NCI-H146 (cell line): ENCODE measurements at places on chromosomes 5 and 9.

DNA sequence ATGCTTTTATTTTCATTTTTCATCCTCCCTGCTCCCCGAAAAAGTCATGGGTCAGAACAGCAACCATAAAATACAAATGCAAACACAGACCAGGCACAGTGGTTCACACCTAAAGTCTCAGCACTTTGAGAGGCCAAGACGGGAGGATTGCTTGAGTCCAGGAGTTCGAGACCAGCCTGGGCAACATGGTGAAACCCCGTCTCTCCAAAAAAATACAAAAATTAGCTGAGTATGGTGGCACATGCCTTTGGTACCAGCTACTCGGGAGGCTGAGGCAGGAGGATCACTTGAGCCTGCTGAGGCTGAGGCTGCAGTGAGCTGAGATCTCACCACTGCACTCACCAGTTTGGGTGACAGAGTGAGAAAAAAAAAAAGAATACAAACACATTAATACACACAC is 60.3 kb downstream of the ARHGEF37 start:
- DNase-seq: no peak

GRCh38 chr9:74666625-74667316 is 169.6 kb downstream of the RORB start:
- no peak for DNase-seq

DNA sequence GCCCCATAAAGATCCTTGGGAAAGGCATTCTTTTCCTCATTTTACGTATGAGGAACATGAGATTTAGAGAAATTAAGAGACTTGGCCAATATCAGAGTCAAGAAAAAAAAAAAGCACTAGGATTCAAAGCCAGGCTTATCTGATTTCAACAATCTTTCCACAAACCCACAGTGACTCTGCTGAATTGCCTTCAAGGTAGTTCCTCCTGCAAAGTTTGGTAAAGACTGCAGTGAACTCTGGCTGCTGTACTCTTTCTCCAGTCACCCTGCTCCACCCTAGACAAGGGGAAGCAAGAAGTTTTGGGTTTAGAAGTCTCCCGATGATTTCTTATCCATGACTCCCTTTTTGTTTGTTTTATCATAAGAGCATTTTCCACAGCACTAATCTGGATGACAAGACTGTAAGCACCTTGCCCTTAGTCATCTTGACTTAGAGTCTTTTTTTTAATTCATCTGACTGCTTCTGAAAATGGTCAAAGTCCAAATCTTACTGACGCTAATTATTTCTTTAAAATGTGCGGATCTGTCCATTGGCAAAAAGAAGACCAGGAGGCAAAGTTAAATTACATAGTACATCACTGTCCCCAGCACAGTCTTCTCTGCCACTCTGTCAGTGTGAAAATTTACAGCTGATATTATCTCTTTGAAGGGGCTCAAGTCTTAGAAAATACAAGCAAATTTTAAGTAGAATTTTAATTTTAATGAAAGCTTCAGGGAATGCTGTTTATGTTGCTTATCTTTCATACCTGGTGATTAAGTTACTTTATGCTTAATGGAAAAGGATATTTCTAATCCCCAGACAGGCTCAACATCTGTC is 180.1 kb downstream of the TTLL11 start:
- DNase-seq: no peak

DNA sequence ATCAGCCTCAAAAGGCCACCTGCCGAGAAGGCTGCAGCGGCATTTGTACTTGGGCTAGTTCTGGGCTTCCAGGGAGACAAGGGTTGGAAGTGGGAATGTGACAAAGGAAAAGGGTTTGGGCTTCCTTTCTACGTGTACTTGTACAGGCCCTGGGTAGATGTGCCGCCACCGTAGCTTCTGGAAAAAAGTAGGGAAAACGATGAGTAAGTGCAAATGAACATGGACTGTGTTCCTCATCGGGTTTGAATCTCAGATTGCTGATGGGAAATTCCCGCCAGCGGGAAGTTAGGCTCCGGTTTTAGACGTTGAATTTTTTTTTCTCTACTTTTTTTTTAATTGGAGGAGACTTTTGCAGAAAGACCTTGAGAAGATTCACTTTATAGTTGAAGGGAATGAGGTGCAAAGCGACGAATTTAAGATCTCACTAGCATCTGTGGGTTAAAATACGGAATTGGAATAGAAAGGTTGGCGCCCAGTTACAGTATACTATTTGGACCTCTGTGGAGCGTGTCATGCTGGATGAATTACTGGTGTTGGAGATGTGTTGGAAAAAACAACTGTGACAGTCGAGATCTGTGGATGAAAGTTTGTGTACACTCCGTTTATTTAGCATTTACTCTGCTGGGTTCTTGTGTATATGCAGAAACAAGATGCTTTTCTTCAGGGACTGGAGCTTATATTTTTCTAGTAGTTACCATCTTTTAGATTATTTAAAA is 1.2 kb downstream of the G3BP1 start:
- no peak for DNase-seq

DNA sequence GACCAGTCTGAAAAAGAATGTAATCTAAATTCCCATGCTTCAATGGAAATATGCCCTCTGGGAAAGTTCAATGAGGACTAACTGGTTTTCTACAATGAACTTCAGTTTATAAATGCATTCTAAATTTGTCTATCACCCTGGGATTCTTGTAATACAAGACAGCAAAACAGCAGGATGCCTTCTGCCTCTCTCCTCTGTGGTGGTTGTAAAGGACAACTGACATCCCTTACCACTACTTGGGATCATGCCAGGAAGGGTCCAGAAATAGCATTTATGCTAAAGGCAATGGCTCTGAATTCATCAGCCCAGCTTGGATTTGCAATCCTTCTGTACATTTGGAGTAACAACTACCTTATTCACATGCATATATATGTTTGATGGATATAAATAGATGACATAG is 97.3 kb upstream of the ADAMTS16 start:
- no peak for DNase-seq

GRCh38 chr5:415928-416635 is 26.9 kb upstream of the EXOC3 start:
- DNase-seq: no peak
